Right renal cortex interstitium (tissue), 3 donors: ENCODE measurements at places on chromosomes 16 and 17.

DNA sequence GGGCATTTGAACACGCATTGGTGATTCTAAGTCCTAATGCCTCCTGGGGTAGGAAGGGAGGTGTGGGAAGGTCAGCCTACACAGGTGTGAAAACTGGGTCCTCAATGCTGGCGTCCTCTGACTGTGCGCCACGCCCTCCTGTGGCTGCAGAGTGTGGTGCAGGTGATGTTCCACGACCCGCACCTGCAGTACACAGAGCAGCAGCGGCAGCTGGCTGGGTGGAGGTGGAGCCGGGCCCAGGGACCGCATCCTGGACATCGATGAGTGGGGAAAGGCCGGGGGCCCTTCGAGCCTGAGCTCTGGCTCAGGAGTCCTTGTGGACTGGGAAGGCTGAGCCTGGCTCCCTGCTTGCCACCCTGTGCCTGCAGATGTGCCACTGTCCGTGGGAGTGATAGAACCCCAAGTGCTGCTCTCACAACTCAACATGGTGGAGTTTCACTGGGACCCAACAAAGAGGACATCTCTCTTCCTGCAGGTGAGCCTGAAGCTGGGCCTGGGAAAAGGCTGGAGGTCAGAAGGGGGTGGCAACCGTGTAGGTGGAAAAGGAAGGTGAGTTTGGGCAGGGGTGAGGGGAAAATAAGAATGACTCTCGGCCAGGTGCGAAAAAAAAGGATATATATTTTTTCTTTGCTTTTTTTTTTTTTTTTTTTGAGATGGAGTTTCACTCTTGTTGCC is 14.0 kb upstream of the STAC2 start:
- DNase-seq = no peak

DNA sequence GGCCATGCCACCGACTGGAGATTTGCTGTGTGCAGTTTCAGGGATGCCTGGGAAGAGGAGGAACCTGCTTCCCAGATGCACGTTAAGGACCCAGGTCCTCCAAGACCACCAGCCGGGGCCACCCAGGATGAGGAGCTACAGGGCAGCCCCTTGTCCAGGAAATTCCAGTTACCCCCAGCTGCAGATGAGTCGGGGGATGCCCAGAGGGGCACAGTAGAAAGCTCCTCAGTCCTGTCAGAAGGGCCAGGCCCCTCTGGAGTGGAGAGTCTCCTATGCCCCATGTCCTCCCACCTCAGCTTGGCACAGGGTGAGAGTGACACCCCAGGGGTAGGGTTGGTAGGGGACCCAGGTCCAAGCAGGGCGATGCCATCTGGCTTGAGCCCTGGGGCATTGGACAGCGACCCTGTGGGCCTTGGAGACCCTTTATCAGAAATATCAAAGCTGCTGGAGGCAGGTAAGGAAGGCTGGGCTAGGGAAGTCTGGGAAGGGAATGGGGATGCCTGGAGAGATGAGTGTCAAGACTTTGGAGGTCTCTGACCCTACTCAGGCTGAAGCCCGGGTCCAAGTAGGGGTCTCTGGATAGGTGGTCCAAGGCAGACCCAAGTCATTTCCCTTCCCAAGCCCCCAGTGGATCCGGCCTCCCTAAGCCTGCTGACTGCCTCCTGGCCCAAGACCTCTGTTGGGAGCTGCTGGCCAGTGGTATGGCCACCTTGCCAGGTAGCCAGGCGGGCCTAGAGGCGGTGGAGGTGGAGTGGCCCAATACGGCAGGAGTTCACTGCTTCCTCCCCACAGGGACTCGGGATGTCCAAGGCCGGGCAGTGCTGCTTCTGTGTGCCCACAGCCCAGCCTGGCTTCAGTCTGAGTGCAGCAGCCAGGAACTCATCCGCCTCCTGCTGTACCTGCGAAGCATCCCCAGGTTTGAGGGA is 1.0 kb downstream of the PLEKHG4 start:
- DNase-seq = no peak

DNA sequence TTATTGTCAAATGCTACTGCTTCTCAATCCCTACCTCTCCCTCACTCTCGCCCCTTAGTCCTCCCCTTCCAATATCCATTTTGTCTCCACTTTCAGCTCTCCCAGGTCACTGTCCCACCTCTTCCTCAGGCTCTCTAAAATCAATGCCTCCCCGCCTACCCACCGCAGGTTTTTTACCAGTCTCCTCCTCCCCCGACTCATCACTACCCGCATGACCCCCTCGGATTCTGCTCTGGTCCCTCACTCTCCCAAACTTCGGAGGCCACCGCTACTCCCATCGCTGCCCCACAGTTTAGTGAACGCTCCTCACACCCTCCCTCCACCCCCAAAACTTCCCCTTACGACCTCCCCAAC is 513 bp downstream of the CRLF3 start:
- DNase-seq = no peak

DNA sequence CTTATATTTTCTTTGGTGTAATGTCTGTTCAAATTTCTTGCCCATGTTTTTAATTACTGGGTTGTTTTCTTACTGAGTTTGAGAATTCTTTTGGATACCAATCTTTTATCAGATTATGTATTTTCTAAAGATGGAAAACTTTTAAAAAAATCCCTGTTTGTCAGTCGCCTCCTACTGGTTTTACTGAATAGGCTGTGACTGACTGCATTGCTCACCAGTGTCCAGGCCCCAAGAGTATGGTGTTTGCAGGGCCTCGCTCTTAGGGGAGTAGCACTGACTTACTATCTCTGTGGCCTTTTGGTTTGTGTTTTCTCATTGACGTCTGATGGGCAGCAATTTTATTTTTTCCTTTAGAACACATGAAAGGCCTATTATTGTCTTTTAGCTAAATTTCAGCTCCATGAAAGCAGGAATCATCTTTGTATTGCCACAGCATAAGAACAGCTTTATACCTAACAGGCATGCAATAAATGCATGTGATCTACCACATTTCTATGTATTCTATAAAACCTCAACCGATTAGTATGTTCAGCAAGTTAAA is 188.4 kb downstream of the AATF start:
- no peak for DNase-seq

GRCh38 chr16:67129422-67129821 is 19.7 kb downstream of the PHAF1 start:
- DNase-seq = no peak

- no peak for DNase-seq
Measured at GRCh38 chr16:4626396-4626795, 1.8 kb downstream of the MGRN1 start.

GRCh38 chr16:14486520-14487303 is 143.3 kb downstream of the PARN start:
- peak; percentile 79 for DNase-seq

DNA sequence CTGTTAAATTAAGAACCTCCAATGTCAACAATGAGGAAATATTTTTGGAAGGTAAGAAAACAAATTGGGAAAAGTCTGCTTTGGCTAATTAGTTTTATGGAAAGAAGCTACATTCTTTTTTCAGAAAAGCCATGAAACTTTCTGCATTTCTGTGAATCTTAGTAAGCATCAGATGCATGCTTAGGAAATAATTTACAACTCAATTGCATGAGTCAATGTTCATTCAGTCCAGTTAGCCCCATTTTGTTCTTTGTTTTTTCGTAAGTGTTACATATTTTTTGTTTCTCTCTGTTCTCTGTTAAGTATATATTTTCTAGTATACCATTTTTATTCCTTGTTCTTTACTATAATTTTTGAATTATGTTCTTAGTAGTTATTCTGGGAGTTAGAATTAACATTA is 195.2 kb upstream of the KIF2B start:
- DNase-seq = no peak

- DNase-seq = no peak
Measured at GRCh38 chr17:82875407-82875856, 35.6 kb upstream of the ZNF750 start.

DNA sequence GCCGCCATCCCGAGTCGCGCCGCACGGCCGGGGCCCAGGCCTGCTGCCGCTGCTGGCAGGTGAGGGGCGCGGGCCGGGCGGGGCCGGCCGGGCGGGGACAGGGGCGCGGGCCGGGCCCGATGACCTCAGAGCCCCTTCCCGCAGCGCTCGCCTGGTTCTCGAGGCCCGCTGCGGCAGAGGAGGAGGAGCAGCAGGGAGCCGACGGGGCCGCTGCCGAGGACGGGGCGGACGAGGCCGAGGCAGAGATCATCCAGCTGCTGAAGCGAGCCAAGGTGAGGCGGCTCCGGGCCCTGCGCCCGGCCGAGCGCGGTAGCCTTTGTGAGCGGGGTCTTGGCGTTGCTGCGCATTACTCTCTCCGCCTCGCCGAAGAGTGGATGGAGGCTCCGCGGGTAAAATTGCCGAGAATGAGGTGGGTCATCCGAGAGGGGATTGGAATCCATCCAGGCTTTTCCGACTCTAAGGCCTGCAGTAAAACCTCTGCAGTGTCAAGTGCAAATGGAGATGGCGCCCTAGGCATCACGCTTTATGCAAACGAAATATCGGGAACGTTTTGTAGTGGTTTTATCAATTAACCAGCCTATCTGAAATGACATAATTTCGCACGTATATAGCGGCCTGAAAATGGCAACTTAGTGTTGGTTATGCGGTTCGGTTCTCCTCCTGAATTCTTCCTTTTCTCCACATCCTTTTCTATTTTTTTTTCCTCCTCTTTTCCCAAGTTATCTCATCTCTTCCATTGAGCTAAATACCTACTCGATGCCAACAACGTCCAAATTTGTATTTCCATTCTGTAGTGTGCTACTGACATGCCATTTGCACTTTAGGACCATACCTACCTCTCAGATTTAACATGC is 577 bp downstream of the TTC19 start:
- DNase-seq = peak; percentile 33

DNA sequence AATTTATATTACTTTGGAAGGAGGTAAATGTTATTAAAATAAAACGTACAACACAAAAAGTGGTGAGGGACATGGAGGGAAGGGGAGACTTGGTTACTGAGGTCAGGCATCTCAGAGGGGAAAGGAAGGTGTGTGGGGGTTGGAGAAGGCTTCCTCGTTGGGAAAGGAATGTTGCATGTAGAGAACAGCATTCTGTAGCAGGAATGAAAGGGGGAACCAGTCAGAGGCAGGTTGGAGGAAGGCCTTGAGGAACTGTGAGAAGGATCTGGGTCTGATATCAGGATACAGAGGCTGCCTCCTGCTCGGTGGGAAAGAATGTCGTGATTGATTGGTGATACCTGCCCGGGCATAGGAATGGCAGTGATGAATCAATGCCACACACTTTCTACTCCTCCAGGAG is 103.3 kb upstream of the ZFHX3 start:
- no peak for DNase-seq

GRCh38 chr16:3804426-3805016 is 76.0 kb downstream of the CREBBP start:
- DNase-seq = no peak

GRCh38 chr16:4679156-4679849 is 14.1 kb upstream of the NUDT16L1 start:
- DNase-seq = no peak

GRCh38 chr17:56809106-56809819 is 24.5 kb downstream of the C17orf67 start:
- DNase-seq = no peak

- no peak for DNase-seq
Measured at GRCh38 chr16:59170099-59170712, 436.1 kb upstream of the GOT2 start.

GRCh38 chr16:73068541-73069401 is 20.8 kb upstream of the ZFHX3 start:
- DNase-seq = no peak

DNA sequence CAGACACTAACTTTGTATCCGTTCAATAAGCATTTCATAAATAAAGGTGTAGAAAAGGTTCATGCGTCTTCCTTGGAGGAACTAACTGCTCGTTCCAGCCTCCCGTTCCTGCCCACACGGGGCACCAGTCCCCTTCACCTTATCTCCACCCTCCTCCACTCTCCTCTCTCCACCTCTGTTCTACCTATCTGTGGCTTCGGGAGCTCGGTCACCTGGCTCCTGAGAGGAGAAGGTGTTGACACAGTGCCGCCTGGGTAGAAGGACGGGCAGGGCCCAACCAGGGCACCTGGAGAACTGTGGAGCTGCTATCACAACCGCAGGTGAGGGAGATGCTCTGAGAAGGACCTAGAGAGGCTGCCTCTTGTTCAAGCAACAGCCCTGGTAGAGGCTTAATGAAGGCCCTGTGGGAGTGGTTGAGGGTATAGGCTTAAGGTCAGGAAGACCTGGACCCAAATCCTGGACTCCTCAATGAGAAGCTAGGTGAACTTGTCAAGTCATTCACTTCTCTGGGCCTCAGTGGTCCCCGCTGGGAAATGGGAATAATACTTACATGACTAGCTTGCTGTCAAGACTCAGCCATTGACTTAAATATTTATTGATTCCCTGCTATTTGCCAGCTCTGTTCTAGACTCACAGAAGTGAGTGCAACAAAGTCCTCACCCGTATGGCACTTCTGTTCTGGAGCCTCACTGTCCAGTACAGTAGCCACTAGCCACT is 9.6 kb upstream of the MINK1 start:
- no peak for DNase-seq

GRCh38 chr17:17506893-17507464 is 10.8 kb upstream of the RASD1 start:
- DNase-seq = no peak

DNA sequence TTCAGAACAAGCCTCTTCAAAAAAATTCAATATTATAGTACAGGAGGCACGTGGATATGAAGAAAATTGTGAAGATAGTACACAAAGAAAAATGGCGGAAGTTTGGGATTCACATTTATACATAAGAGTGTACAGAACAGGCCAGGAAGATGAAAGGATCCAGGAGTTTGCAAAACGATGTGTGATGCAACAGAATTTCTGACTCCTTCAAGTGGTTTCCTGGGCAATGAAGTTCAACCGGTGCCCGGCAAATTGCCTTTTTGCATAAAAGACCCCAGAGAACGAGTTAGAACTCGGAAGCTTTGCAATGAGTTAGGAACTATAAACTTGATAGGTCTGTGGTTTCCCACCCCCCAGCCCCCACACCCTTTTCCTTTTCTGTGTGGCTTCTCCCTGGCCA is 189.1 kb downstream of the SALL1 start:
- DNase-seq = no peak

DNA sequence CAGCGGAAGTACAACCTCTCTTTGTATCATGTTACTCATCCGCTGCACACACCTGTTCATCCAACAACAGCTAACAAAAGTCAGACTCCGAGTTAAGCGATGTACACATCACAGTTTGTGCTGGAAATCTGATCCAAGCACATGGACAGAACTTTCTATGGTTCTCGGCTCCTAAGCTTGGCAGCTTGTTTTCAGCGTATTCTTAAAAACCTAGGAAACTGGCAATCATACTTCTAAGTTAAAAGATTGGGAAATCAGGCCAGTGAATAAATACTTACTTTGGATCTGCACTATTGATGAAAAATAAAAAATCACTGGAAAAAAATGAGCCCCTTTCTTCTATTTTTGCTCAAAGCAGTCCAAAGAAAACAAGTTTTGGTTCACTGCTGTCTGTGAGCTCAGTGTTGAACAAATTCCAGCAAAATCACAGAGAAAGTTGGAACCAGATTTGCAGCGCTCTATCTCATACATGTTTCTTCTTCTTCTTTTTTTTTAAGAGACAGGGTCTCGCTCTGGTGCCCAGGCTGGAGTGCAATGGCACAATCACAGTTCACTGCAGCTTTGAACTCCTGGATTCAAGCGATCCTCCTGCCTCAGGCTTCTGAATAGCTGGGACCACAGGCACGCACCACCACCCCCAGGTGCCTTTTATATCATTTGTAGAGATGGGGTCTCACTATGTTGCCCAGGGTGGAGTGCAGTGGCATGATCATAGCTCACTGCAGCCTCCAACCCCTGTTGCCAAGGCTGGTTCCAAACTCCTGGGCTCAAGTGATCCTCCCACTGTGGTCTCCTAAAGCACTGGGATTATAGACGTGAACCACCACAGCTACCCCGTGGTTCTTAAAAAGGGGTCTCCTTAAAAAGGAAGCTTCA is 71.6 kb upstream of the CREBBP start:
- DNase-seq = no peak
